PC-3 (cell line): ENCODE measurements at places on chromosomes 1 and 21. TPM values are rescaled to one million over a fixed set of nuclear protein-coding genes. Genes with fewer than 3 reads are reported as not detected.

DNA sequence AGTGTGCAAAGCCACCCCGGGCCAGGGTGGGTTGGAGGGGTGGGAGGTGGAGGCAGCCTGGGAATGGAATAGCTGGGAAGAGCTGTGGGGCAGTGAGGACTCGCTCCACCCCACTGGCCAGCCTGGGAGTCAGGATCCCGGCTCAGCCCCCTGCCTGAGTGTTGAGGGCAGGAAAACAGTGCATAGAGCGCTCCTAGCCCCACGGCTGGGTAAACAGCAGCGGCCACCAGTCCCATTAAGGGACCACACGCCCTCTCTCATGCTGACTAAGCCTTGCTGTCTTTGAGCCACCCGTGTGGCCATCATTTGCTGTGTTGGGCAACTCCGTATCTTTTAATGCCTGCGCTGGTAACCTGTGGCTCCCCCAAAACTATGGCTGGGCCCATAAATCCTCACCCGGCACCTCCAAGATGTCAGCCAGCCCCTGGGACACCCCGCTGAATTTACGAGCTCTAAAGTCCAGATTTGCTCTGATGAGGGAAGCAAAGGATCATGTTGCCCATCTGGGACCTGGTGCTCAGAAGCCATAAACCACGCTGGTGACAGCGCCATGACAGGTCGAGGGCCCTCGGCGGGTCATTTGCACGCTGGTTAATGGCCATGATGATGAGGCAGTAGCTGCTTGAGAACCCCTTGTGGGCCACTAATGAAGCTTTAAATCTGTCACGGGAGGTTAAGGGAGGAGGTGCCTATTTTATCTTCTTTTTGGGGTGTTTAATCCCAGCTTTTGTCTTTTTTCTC lies 34.9 kb downstream of the SYF2 start:
- no peak for DNase-seq

DNA sequence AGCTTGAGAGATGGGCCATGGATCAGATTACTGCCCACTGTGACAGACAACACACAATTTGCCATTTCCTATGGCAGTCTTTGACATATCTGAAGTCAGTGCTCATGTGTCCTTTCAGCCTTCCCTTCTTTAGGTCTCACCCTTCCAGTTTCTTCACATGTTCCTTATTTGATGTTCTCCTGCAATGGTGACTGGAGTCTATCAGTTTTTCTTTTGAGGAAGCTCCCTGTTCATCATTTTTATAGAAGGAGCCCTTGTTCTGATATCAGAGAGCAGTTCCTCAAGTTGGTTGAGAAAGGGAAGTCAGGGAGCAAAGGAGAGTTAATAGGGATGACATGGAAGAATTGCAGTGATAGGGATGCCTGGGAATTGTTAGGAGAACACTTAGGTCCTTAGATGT lies 42.2 kb downstream of the DISC1 start:
- no peak for DNase-seq

The TRIM45 gene
- 3.1 and 4.3 TPM in 2 replicates for total RNA-seq

DNA sequence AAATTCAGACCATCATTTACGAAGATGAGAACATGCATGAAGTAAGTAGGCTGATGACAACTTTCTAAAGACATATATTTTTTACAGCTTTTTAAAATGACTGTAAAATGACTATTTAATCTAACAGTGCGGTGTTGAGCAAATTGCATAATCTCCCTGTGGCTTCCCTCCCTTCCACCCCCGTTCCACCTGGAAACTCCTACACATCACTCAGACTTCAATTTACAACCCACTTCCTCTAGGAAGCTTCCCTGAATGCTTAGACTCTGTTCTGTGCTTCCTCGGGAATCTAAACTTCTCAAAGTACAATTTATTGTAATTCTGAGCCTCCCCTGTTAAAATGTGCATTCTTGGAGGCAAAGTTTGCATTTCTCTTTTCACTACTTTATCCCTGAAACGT lies 354.9 kb downstream of the DPYD start:
- no peak for DNase-seq

The LIN28A gene
- total RNA-seq = not detected in 2 replicates

GRCh38 chr21:42515708-42516502 lies 2.3 kb downstream of the SLC37A1 start:
- DNase-seq = peak; percentile 97

The VHLL gene
- 1.1 TPM in 1 of 2 replicates, not detected in the other for total RNA-seq

The MFSD2A gene
- total RNA-seq = 8.6 and 12.1 TPM in 2 replicates

The RGS8 gene
- not detected in 2 replicates for total RNA-seq

The PINK1 gene
- 129 and 160 TPM in 2 replicates for total RNA-seq

- no peak for DNase-seq
Observed at GRCh38 chr1:225808136-225808535, 1.8 kb upstream of the EPHX1 start.
